ENCODE measurements at places on chromosomes 5 and 9.
A peak's percentile ranks its signal among the peaks of the same experiment; 100 is the strongest.

DNA sequence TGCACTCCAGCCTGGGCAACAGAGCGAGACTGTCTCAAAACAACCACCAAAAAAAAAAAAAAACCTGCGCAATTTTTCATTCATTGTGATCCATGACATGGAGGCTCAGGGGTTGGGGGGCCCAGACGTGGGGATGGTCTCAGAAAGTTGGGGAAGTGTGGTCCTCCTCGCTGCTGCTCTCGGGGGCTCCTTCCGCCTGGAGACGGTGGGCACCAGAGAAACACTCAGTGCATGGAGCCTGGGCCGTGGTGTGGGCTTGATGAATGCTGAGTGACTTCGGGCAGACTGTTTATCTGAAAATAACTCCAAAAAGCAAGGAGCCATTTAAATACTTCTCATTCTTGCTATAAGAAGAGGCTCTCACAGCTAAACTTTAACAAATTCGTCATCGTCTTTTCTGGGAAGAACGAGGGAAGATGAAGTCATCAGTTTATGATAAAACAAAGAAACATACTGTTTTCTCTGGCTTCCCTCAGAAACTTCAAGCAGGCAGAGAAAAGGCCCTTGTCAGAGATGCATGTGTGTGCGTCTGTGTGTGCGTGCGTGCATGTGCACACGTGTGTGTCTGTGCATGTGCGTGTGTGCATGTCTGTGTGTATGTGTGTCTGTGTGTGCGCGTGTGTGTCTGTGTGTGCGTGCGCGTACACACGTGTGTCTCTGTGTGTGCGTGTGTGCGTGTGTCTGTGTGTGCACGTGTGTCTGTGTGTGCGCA, 35.0 kb downstream of the RASGEF1C start:
- DNase-seq = peak; percentile 9

DNA sequence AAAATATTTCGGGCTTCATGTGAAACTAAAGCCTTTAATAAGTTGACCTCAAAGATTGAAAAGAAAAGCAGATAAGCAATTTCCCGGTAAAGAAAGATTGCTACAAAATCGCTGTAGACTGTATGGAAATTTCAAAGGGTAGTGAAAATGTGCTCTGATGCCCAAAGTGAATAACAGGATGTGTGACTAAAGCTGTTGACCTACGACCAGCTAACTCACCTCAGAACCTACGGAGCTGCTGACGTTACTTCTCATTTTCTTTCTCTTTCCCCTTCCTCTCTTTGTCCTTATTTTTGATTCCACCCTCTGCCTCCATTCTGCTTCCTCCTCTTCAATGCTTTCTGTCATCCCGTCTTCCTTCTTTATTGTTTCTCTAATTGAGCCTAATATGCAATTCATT, 103.2 kb downstream of the PDE4D start:
- DNase-seq = no peak

DNA sequence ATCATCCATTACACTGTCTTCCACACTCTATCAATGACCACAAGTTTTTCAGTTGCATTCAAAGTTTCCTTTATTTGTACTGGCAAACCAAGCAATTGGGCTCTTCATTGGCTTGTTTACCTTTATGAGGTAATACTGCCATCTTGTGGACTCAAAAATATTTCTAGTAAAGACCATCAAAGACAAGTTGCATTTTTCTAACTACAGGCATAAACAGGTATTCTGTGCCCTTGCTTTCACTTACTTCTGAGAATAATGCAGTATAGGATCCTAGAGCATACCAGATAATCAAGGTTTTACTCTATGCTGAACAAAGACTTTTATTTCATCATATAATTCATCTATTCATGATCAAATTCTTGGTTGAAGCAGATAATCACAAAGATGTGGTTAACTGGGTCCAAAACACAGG, 173.7 kb upstream of the POU5F2 start:
- no peak for DNase-seq

DNA sequence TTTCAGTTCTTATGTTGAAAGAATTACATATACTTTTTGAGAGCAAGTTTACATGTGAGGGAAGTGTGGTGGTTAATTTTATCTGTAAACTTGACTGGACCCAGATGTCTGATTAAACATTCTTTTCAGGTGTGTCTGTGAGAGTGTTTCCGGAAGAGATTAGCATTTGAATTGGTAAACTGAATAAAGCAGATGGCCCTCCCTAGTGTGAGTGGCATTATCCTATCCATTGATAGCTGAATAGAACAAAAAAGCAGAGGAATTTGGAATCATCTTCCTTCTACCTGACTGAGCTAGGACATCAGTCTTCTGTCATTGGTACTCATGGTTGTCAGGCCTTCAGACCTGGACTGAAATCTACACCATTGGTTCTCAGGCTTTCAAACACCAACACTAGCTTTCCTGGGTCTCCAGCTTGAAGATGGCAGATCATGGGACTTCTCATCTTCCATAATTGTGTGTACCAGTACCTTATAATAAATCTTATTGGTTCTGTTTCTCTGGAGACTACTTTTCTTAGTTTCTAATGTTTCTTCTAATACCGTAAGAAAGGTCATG, 36.6 kb downstream of the NREP start:
- no peak for DNase-seq

DNA sequence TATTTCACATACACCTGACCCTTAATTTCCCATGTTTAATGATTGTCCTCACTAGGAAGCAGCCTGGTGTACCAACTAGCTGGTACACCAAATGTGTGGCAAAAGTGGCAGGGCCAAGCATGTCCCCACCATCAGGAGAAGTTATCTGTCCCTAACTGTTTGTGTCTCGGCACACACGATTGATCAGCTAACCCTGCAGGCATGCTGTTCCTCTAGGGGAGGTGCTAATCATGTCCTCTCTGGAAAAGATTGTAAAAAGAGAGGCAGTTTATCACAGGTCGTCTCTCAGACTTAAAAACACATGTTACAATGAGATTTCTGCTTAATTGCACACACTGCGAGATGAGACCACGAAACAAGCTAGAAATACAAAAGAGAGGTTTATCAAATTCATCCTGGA, 342.7 kb downstream of the DIRAS2 start:
- DNase-seq = no peak

- DNase-seq = no peak
Observed at GRCh38 chr5:122471752-122472061, 159.7 kb downstream of the SNCAIP start.

DNA sequence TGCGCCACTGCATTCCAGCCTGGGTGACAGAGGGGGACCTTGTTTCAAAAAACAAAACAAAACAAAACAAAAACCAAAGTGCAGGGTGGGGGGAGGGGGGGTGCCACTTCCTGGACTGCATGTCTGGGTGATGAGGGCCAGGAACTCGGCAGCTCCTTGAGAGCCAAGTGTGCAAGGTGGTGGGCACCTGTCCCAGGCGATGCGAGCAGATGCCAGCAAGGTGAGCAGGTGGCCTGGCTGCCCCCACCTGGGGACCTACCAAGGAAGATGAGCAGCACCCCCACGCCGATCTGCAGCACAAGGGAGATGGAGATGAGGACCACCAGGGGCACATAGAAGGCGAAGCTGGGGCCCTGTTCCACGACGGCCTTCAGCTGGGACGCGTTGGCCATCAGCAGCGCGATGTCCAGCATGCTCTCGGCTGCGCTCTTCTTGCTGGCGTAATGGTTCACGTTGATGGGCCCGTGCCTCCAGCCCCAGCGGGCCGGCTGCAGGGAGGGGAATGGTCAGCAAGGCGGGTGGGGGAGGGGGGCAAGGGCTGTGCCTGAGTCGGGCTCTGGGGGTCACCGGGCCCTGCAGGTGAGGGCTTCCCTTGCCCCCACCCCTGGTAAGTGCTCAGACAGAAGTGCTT, 7.8 kb downstream of the NINJ1 start:
- no peak for DNase-seq

DNA sequence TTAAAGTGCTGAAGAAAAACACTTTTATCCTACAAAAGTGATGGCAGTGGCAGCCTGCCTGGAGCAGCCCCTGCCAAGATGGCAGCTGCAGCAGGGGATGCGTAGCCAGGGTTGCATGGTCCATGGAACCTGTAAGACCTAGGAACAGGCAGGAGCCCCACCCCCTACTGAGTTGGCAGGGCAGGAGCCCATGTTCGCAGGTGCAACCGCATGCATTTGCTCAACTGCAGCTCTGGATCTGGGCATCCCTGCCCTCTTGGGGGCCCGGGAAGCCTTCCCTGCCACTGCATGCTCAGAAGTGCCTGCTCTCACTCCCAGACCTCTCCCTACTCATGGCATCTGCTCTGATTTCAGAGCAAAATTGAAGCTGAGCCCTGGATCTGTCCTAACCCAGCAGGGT, 779.6 kb downstream of the CDH18 start:
- DNase-seq = no peak

- no peak for DNase-seq
Observed at GRCh38 chr5:53507013-53507412, 26.6 kb downstream of the FST start.

- DNase-seq = no peak
Observed at GRCh38 chr9:128298535-128299482, 22.7 kb downstream of the SWI5 start.

DNA sequence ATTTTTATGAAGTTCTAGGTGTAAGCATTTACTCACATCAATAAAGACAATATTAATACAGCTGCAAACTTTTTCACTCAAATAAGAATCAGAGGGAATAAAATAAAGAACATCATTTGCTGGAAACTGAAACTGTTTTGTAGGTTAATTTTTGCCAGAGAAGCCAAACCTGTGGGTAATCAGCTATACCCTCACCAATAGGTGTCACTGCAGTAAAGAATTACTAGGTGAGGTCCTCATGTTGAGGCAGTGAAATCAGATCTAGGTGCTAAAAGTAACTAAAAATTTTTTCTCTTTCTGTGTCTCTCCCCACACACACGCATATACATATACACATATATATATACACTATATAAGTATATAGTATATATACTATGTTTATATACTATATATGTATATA, 1016.3 kb upstream of the SEMA6A start:
- DNase-seq = no peak

DNA sequence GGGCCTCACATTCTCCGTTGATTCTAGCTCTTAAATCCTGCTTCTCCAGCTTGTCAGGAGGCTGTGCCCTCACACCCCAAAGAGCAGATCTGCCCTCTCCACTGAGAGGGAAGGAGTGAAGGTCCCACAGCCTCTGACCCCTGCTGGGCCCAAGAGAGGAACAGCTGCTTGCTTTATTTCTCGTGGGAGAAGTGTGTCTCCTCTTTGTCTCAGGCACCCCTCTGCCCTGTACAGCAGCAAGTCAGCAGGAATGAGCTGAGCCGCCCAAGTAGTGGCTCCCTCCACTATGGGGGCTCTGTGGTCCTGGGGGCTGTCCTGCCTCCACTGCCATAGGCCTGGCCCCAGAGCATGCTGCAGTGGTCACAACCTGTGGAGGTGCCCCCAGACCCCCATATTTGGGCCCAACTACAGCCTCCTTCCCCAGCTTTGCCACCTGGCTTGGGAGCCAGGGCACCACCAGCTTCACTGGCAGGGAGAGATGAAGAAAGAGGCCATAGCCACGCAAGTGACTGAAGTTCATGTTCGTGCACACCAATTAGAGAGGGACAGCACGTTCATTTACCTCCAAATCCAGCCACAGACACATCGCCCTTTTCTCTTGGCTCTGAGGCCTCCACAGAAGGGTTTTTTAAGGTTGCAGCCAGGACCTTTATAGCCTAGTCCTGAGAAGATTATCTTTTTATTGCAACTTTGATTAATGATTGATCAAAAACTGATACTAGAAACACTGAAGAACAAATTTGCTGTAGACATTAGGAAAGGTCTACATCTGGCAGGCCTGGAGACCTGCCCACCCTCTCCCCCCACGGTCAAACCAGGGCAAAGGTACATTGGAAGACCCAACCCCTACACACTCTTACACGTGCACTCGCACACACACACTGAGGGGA, 27.5 kb downstream of the IRF1 start:
- DNase-seq = no peak

GRCh38 chr5:8647111-8647510, 778.2 kb downstream of the MTRR start:
- no peak for DNase-seq

DNA sequence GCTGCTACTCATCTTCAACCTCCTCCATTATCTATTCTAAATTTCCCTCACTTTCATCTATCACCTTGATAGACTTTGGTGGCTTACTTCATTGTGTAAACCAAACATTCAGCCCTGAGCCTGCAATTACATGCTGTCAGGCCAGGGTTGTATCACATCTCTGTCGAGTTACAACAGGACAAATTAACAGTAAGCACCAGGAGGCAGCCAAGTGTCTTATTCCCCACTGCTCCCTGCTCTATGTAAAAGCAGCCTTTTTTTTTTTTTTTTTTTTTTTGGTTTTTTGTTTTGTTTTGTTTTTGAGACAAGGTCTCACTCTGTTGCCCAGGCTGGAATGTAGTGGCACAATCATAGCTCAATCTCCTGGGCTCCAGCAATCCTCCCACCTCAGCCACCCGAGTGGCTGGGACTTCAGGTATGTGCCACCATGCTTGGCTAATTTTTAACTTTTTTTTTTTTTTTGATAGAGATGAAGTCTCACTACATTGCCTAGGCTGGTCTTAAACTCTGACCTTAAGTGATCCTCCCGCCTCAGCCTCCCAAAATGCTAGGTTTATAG, 15.2 kb upstream of the ZCCHC9 start:
- DNase-seq = no peak

- DNase-seq = no peak
Observed at GRCh38 chr5:137752905-137753690, 1.1 kb downstream of the HNRNPA0 start.

GRCh38 chr9:79665931-79666330, 94.2 kb downstream of the TLE4 start:
- no peak for DNase-seq
